NCI-H2081 (cell line): ENCODE measurements at places on chromosomes 1 and 21.

- DNase-seq = no peak
Measured at GRCh38 chr1:183103577-183103976, 80.4 kb downstream of the LAMC1 start.

DNA sequence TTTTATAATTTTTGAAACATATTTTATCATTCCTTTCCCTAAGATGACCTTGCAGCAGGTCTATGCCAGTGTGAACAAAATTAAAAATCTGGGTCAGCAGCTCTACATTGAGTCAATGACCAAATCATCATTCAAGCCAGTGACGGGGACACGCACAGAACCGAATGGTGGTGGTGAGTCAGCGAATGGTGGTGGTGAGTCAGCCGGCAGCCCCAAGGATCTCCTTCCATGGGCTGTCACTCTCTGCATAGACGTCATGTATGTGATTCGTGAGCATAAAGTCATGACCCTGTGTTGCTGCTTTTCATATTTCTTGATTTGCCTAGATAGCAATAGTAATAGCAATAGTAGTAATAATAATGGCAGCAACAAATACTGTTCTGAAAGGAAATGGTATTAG, 26.3 kb downstream of the PER3 start:
- no peak for DNase-seq

- DNase-seq = no peak
Measured at GRCh38 chr1:245225322-245226202, 70.8 kb downstream of the KIF26B start.

- DNase-seq = no peak
Measured at GRCh38 chr1:152110365-152110859, 4.8 kb downstream of the TCHH start.

DNA sequence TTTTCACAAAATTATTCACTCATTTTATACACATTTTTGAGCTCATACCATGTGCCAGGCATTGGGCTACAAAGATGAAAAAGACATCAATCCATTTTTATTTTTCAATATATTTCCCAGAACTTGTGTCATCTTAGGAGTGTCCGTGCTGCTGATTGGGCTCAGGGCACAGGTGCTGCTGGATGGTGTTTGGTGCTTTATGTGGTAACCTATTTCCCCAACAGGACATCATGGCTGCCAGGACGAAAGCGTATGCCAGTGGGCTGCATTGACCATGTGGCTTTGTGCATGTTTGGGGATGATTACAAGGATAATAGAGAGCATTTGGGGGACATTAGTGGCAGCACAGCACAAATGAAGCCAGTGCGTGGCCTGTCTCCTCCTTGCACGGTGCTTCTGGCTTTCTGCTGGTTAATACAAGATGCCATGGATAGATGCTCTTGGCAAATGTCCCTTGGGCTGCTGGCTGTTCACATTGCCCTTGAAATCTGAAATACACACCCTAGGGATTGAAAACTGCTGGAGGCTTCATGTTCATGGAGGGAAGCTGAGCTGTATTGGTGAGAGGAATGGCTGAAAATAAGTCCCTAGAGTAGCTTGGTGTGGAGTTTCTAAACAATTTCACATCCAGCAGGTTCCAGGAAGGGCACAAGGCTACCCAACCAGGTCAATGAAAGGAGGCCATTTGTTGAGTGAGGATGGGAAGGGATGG, 52.3 kb downstream of the TENT5C start:
- no peak for DNase-seq

DNA sequence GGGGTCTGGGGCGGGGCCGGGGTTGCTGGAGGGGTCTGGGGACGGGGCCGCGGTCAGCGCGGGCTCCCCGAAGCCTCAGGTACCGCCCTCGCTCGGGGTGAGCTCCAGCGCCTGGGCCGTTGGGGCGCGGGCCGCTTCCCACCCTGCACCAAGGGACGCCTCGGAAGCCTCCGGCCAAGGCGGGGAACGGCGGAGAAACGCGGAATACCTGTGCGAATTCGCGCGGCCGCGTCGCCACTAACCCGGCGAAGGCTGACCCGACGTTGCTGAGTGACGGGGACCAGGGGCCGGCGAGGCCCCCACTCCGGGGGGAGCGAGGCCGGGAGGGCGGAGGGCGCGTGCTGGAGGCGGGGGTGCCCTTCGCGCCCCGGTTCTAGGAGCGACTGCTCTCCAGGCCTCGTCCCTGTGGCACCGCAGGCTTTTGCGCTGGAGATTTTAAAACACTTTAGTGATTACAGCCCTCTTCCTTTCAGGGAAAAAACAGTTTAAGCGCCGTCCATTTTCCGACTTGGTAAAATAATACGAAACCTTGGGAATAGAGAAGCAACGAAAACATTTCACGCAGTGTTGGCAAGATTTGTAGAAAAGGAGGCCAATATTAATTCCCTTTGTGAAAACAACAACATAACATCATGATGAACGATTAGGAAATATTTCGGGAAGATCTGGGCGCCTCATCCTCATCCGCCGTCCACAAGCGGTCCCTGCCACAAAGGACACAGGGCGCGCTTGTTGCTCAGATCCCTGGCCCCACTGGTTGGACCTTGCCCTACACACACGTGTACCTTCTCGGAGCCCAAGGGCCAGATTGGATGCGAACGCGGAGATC, 971 bp upstream of the GNG4 start:
- DNase-seq = peak; percentile 78

- no peak for DNase-seq
Measured at GRCh38 chr1:60762176-60762575, 320.2 kb upstream of the NFIA start.

DNA sequence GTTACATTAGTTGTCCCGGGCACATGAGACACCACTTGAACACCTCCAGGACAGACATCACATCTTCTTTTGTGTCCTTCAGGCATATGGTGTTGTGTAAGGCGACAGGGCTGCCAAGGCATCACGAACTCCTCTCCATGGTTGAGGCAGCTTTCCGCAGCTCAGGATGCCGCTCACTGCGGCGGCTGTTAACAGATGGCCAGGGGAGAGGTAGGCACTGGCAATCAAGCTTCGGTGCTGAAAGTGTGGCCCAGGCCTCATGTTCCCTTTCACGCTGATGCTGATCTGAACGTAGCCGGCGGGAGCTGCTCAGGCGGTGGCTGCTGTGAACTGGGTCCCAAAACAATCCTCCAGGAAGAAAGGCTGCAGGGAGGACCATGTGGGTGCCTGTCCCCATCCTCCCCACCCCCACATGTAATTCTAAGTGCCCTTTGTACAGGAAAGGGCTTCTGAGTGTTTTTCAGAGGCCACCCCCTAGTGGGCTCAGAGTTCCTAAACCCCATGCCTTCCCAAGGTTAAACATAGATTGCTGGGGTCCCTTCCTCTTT, 287.1 kb upstream of the AJAP1 start:
- no peak for DNase-seq

DNA sequence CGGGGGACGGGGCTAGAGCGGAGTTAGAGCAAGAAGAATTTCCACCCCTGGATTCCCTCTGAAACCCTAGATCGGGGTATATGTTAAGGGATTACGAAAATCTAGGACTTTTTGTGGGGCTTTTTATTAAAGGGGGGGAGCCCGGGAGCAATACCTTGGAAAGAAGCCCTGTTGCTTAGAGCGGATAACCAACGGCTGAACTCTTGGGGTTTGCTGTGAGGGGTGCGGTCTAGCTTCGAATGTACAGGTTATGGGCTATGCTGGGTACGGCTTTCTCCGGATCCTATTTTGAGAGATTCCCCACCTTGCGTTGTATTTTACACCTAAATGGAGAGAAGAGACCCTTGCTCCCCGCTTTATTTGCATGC, 626 bp downstream of the DYRK3 start:
- DNase-seq = no peak

DNA sequence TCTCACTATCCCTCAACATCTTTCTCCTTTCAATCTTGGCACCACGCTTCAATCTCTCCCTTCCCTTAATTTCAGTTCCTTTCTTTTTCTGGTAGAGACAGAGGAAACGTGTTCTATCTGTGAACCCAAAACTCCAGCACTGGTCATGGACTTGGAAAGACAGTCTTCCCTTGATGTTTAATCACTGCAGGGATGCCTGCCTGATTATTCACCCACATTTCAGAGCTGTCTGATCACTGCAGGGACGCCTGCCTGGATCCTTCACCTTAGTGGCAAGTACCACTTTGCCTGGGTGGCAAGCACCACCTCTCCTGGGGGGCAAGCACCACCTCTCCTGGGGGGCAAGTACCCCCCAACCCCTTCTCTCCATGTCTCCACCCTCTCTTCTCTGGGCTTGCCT, 27.8 kb downstream of the SELL start:
- no peak for DNase-seq

GRCh38 chr1:119611701-119612113, 36.4 kb downstream of the ZNF697 start:
- peak; percentile 68 for DNase-seq

GRCh38 chr1:219565921-219566320, 47.0 kb downstream of the ZC3H11B start:
- no peak for DNase-seq

DNA sequence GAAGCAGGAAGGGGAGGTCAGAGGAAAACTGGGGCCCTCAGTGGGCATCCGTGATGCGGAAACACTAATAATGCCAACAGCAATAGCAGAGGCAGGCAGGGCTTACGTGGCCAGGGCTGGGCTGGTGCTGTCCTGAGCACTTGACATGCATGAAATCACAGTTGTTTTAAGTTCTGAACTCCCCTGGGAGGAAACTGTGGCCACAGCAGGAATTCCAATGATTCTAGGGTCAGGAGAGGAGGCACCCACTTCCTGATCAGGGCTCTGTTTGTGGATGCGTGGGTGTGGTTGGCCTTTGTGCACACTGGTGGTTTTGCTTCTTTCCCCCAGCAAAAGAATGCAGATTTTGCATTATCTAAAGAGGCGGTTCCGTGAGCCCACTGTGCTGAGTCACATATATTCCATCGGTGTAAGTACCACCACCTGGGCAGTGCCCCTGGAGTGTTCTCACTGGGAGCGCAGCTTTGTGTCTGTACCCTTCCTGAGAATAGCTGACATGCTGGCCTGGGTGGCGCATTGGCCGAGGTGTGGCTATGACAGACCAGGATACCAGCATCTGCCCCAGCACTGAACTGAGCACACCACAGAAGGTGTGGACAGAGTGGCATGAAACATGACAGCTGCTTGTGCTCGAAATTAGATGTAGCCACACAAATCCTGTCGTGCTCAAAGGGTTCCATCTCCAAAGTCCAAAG, 71.0 kb downstream of the PDE9A start:
- no peak for DNase-seq

GRCh38 chr1:65264197-65264929, 45.0 kb upstream of the DNAJC6 start:
- DNase-seq = no peak

DNA sequence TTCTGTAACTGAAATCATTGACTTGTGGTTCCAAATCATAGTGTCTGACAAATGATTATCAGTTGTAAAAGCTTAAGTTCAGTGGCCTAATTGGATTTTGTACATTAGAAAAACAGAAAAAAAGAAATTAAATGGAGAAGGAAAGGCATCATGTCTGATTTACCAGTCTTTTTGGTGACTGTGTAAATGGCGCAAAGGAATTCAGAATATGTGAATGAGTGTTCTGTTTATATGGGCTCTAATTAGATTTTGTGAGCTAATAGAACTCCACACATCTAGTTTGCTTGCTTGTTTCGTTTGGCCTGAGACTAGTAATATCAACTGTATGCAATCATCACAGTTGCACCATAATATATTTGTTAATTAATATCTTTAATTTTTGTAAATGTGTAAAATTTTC, 151.7 kb downstream of the PLA2G4A start:
- DNase-seq = no peak

GRCh38 chr1:59074598-59074997, 222.3 kb upstream of the FGGY start:
- DNase-seq = no peak

- no peak for DNase-seq
Measured at GRCh38 chr1:205826995-205827394, 14.0 kb upstream of the SLC41A1 start.

- no peak for DNase-seq
Measured at GRCh38 chr1:169945181-169945580, 51.5 kb upstream of the SCYL3 start.

- no peak for DNase-seq
Measured at GRCh38 chr1:109785446-109786111, 21.9 kb upstream of the EPS8L3 start.

DNA sequence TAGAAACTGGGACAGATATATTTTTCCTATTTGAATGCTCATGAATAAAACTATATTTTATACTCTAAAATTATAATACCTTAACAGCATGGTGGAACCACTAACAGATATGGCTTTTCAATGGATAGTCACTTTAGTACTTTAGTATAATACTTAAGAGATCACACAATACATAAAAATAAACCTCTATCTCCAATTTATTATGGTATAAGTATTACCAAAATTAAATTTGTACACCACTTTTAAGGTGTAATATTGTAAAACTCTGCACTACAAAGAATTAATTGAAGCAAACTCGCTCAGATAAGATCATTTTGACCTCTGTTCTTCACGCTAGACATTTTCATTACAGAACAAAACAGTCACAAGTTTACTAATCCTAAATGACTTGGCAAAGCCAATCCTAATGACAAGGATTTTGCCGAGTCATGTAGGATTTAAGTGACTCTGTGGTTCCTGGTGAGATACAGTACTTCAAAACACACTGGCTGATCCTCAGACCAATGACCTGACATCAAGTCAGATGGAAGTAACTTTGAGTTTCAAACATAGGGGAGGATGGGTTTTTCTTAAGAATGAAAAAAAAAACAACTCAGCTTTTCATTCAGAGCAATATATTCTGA, 200.6 kb downstream of the SMYD3 start:
- no peak for DNase-seq

DNA sequence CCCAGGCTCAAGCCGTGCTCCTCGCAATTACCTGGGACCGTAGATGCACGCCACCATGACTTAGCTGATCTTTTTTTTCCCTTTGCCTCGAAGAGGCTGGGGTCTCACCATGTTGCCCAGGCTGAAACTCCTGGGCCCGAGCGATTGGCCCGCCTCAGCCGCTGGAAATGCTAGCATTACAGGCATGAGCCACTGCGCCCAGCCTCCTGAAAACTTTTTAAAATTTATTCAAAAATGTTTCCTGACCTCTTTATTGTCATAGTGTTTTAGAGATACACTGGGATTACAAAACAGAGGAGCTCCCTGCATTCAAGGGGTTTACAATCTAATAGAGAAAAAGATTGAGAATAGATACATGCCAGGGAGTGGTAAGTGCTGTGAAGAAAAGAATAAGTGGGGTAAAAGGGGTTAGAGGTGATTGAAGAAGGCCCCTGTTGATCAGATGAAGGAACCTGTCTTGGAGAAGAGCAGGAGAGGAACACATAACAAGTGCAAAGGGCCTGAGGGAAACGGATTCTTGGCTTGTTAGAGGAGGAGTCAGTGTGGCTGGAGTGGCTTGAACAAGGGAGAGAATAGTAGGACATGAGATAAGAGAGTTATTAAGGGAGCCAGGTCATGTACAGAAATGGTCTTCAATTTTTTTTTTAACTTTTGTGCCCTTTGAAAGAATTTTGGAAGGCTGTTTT, 1.7 kb upstream of the TRIM33 start:
- DNase-seq = no peak

- no peak for DNase-seq
Measured at GRCh38 chr1:244778344-244778743, 57.1 kb upstream of the COX20 start.

GRCh38 chr1:206709772-206710459, 25.2 kb downstream of the MAPKAPK2 start:
- no peak for DNase-seq

- DNase-seq = no peak
Measured at GRCh38 chr1:245180496-245181157, 25.8 kb downstream of the KIF26B start.

- no peak for DNase-seq
Measured at GRCh38 chr1:15305468-15305770, 58.4 kb downstream of the FHAD1 start.
